Hepatocyte (in vitro differentiated cells): ENCODE measurements at places on chromosomes 13 and 19. TPM values are rescaled to one million over a fixed set of nuclear protein-coding genes. Genes with fewer than 3 reads are reported as not detected.

- DNase-seq: no peak
- no peaks in the 10 kb centered on the region for H3K36me3 ChIP-seq
- no peak overlapping the region for H3K4me3 ChIP-seq
- no peak overlapping the region for H3K27ac ChIP-seq
Measured at GRCh38 chr13:30391956-30392680, 30.2 kb upstream of the UBE2L5 start.

DNA sequence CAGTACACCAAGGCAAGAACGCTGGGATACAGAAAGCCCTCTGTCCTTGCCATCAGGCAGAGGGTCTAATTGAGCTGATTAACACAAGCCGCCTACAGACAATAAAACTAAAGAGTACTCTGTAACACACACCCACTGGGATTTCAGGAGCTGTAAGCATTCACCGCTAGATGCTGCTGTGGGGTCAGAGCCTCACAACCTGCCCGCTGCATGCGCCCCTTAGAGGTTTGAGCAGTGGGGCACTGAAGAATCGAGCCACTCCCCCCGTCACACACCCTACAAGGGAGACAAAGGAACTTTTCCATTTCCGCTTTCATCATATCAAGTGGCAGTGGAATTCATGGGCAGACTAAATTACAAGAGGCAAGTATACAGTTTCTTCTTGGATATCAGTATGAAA, 1080.6 kb downstream of the PCDH17 start:
- no peaks in the 10 kb centered on the region for H3K4me1 ChIP-seq
- H3K27ac ChIP-seq: no peak overlapping the region
- no peak overlapping the region for H3K4me3 ChIP-seq
- H3K27me3 ChIP-seq: no peaks in the 10 kb centered on the region
- H3K36me3 ChIP-seq: no peaks in the 10 kb centered on the region

GRCh38 chr19:38089440-38089839, 134.6 kb downstream of the DPF1 start:
- H3K27ac ChIP-seq: no peak overlapping the region
- no peaks in the 10 kb centered on the region for H3K27me3 ChIP-seq
- no peak overlapping the region for H3K4me3 ChIP-seq
- no peaks in the 10 kb centered on the region for H3K36me3 ChIP-seq
- no peaks in the 10 kb centered on the region for H3K4me1 ChIP-seq

- H3K4me3 ChIP-seq: no peak overlapping the region
- no peak overlapping the region for H3K27ac ChIP-seq
- no peaks in the 10 kb centered on the region for H3K27me3 ChIP-seq
- no peak for DNase-seq
- H3K36me3 ChIP-seq: no peaks in the 10 kb centered on the region
Measured at GRCh38 chr19:29675120-29675649, 9.9 kb downstream of the PLEKHF1 start.

GRCh38 chr19:56383826-56384605, 9.3 kb downstream of the ZNF582 start:
- H3K36me3 ChIP-seq: no peaks in the 10 kb centered on the region
- H3K4me1 ChIP-seq: no peaks in the 10 kb centered on the region
- H3K27ac ChIP-seq: no peak overlapping the region
- H3K4me3 ChIP-seq: no peak overlapping the region
- no peaks in the 10 kb centered on the region for H3K27me3 ChIP-seq
- no peak for DNase-seq

- H3K27me3 ChIP-seq: peaks cover 45% of the 10 kb centered on the region
- H3K27ac ChIP-seq: no peak overlapping the region
- no peak for DNase-seq
- no peaks in the 10 kb centered on the region for H3K4me1 ChIP-seq
- H3K36me3 ChIP-seq: no peaks in the 10 kb centered on the region
- H3K4me3 ChIP-seq: no peak overlapping the region
Measured at GRCh38 chr19:19213426-19214158, 1.8 kb downstream of the NCAN start.

GRCh38 chr19:14405758-14406644, 13.1 kb downstream of the DDX39A start:
- peaks cover 5% of the 10 kb centered on the region for H3K4me1 ChIP-seq
- H3K27ac ChIP-seq: peak overlapping the region; percentile 64
- peak; percentile 96 for DNase-seq

- H3K36me3 ChIP-seq: no peaks in the 10 kb centered on the region
- H3K4me3 ChIP-seq: peak overlapping the region; percentile 38
- DNase-seq: no peak
- no peaks in the 10 kb centered on the region for H3K27me3 ChIP-seq
- H3K27ac ChIP-seq: peak overlapping the region; percentile 62
Measured at GRCh38 chr19:49666120-49666444, 349 bp downstream of the BCL2L12 start.

DNA sequence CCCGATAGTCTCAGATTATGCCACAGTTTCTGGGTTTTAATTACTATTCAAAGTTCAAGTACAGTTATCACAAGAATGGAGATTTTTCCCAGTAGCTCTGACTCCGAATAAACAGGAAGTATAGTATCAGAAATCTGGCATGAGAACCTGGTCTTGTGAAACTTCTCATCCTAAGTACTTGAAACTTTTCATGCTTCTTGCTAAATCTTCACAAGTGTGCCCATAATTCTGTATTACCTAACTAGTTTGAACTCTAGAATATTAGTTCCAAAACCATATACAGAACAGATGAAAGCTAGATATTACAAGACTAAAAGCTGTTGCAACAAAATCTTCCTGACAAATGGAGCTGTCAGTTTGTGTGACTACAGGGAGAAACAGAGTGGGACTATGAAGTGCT, 70.5 kb upstream of the CSNK1A1L start:
- no peak overlapping the region for H3K4me3 ChIP-seq
- H3K27ac ChIP-seq: peak overlapping the region; percentile 13
- H3K27me3 ChIP-seq: no peaks in the 10 kb centered on the region
- H3K4me1 ChIP-seq: no peaks in the 10 kb centered on the region
- H3K36me3 ChIP-seq: no peaks in the 10 kb centered on the region

DNA sequence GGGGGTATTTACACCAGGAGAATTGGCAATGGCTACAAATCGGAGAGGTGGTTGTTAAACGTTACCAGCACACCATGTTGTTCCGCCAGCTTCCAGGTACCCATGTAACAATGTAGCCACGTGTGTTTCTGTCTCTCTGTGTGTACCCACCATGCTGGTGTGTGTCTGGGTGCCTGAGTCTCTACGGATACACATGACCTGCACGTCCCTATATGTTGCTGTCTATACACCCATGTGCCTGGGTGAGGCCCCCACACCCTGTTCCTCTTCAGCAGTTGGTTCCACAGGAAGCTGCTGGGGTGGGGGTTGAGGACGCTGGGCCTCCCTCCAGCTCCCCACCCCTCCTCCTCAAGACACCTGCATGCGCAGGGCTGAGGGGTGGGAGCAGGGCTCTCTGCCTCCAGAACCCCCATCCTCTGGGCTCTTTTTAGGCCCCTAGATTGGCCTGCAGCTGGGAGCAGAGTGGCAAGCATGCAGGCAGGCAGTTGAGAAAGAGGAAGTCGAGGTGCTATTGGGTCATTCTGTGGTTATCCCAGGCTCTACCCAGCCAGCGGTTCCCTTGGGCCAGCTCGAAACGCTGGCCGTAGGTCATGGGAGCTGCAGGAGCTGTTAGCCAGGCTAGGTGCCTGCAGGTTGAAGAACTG, at the start of gene ARHGEF18:
TSS of gene ARHGEF18 (plus strand) at position 351 of the 644 bp plus-strand sequence. CDS start 13,954 bp downstream, outside the sequence.
- H3K27ac ChIP-seq: no peak within 1 kb of the TSS
- H3K27me3 ChIP-seq: no peaks in the 10 kb centered on the region
- no peak within 1 kb of the TSS for H3K4me3 ChIP-seq
- DNase-seq: no peak
- H3K36me3 ChIP-seq: no peaks in the 10 kb centered on the region
- no peaks in the 10 kb centered on the region for H3K4me1 ChIP-seq

DNA sequence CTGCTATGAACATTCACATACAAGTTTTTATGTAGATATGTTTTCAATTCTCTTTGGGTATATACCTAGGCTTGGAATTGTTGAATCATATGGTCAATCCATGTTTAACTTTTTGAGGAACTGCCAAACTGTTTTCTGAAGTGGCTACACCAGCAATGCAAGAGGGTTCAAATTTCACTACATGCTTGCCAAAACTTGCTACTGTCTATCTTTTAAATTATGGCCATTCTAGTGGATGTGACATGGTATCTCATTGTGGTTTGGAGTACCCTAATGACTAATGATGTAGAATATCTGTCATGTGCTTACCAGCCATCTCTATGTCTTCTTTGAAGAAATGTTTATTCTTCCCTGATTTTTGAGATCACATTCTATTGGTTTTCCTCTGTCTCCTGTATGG, 860.3 kb downstream of the DIAPH3 start:
- DNase-seq: no peak
- H3K4me3 ChIP-seq: no peak overlapping the region
- no peak overlapping the region for H3K27ac ChIP-seq
- no peaks in the 10 kb centered on the region for H3K36me3 ChIP-seq
- no peaks in the 10 kb centered on the region for H3K27me3 ChIP-seq

DNA sequence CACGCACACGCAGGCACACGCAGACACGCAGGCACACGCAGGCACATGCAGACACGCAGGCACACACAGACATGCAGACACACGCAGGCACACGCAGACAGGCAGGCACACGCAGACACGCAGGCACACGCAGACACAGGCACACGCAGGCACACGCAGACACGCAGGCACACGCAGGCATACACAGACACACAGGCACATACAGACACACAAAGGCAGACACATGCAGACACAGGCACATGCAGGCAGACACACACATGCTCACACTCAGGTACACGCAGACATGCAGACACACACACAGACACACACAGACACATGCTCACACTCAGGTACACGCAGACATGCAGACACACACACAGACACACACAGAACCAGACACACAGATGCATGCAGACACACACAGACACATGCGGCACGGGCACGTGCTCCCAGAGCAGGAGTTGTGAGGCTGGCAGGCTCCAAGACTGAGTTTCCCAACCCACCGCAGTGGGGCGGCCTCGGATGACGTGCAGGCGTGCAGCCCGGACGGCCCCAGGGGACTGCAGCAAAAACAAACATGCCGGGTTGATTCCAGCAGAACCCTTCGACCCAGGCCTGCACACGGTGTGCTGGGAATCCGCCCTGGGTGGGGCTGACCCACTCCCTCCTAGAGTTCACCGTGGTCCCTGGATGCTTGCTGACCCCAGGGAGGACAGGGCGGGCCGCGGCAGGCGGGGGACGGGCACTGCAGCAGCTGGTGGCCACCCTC, 100.0 kb downstream of the GADD45B start:
- H3K27me3 ChIP-seq: no peaks in the 10 kb centered on the region
- DNase-seq: peak; percentile 68
- peak overlapping the region; percentile 93 for H3K27ac ChIP-seq

- H3K4me3 ChIP-seq: no peak overlapping the region
- no peak for DNase-seq
- H3K27me3 ChIP-seq: no peaks in the 10 kb centered on the region
- no peak overlapping the region for H3K27ac ChIP-seq
- H3K36me3 ChIP-seq: no peaks in the 10 kb centered on the region
Measured at GRCh38 chr19:4814625-4815425, 16.7 kb downstream of the TICAM1 start.

- no peaks in the 10 kb centered on the region for H3K36me3 ChIP-seq
- H3K4me1 ChIP-seq: peaks cover 4% of the 10 kb centered on the region
- H3K27me3 ChIP-seq: no peaks in the 10 kb centered on the region
- H3K4me3 ChIP-seq: no peak overlapping the region
Measured at GRCh38 chr19:19176950-19177349, 6.9 kb upstream of the MEF2B start.

DNA sequence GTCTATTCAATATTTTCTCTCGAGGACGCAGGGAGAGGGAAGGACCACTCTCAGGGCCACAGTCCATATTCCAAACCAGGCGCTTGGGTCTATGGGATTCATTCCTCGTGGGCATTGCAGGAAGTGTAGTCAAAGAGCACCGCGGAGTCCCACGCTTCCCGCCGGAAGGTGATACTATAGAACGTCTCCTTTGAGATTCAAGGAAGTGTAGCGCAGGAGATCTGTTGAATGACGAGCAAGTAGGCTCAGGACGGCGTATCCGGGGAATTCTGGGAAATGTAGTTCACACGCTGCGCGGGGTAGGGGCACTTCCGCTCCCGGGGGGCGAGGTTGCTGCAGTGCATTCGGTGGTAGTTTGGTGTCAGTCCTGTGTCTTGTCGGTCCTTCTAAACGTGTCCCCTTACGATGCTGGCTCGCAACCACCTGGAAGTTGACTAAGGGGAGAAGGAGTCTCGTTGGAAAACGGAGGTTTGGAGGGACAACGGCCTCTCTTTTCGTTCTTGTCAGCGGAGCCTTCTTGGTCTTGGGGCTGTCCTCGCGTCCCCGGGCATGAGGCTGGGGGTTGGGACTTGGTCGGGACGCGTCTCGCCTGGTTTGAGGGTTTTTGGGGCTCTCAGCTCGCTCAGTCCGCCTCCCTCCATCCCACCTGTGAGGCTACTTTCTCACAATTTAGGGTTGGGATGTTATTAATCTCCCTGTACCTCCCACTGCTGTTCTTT, at the start of gene ZNF284:
TSS of gene ZNF284 (plus strand) at position 336 of the 719 bp plus-strand sequence. CDS start 4,231 bp downstream, outside the sequence.
- DNase-seq: peak; percentile 93
- H3K4me3 ChIP-seq: peak within 1 kb of the TSS; percentile 55
- peaks cover 5% of the 10 kb centered on the region for H3K4me1 ChIP-seq
- peak within 1 kb of the TSS; percentile 85 for H3K27ac ChIP-seq
- peaks cover 2% of the 10 kb centered on the region for H3K36me3 ChIP-seq
- H3K27me3 ChIP-seq: no peaks in the 10 kb centered on the region

DNA sequence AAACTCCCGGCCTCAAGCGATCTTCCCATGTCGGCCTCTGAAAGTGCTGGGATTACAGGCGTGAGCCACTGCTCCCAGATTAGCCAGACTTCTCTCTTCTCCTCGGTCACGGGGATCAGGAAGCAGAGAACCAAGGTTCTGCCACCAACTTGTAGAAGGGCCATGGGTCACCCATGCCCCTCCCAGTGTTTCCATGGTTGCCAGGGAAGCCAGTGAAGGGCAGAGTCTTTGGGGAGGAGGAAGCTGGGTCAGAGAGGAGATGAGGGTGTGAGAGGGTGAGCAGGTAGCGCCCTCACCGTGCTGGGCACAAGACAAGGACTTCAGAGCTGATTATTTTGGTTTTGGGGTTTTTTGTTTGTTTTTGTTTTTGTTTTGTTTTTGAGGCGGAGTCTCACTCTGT, 77.1 kb downstream of the GNG7 start:
- no peak overlapping the region for H3K27ac ChIP-seq
- H3K4me1 ChIP-seq: no peaks in the 10 kb centered on the region
- no peak for DNase-seq
- no peak overlapping the region for H3K4me3 ChIP-seq
- H3K27me3 ChIP-seq: no peaks in the 10 kb centered on the region

DNA sequence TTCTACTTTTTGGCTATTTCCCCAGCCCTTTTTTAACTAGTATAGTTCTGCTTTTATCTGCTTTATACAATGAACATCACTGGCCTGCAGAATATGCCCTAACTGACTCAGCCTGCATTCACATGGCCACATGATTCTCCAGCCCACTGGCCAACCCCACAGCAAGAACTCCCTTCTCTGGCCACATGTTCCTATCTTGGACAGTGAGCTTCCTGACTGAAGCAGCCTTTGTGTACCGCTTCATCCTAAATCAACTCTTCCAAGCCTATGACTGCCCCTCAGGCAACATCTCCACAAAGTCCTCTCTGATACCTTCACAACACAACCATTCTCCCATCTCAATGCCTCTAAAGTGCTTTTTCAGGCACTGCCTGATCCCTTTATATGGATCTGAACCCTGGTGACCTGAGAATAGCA, 214.1 kb downstream of the COL4A1 start:
- peaks cover 13% of the 10 kb centered on the region for H3K4me1 ChIP-seq
- no peak overlapping the region for H3K27ac ChIP-seq
- H3K36me3 ChIP-seq: no peaks in the 10 kb centered on the region

GRCh38 chr19:39796000-39796498, 17.4 kb downstream of the LEUTX start:
- H3K27me3 ChIP-seq: peaks cover 17% of the 10 kb centered on the region
- no peaks in the 10 kb centered on the region for H3K4me1 ChIP-seq
- H3K4me3 ChIP-seq: no peak overlapping the region
- no peak for DNase-seq
- no peak overlapping the region for H3K27ac ChIP-seq
- H3K36me3 ChIP-seq: no peaks in the 10 kb centered on the region

Gene FGF21
- not detected in 2 replicates for total RNA-seq

Gene FUT2
- 12.4 and 13.4 TPM in 2 replicates for total RNA-seq

Gene UBL3
- total RNA-seq: 57.2 and 58.6 TPM in 2 replicates

Gene PBX4
- total RNA-seq: 0.64 and 3.2 TPM in 2 replicates
